Ovary (tissue), 10 donors: ENCODE measurements at places on chromosomes 13 and 19. TPM values are rescaled to one million over a fixed set of nuclear protein-coding genes. Genes with fewer than 3 reads are reported as not detected.

YIF1B gene
- 37.2 TPM for total RNA-seq

PRR19 gene
- total RNA-seq = 0.58 TPM

KLK8 gene
- total RNA-seq = 0.97 TPM

GGACT gene
- 7.4 TPM for total RNA-seq

ITGBL1 gene
- 0.57 TPM for total RNA-seq

GAS6 gene
- total RNA-seq = 104 TPM

PSG11 gene
- not detected for total RNA-seq

PALM gene
- total RNA-seq = 126 TPM

- no peak overlapping the region for H3K27ac ChIP-seq
- H3K36me3 ChIP-seq = no peaks in the 10 kb centered on the region
- DNase-seq = no peak
- no peaks in the 10 kb centered on the region for H3K4me1 ChIP-seq
- no peaks in the 10 kb centered on the region for H3K27me3 ChIP-seq
These were observed 4.7 kb downstream of the DDA1 start for GRCh38 chr19:17314007-17314593.

DNA sequence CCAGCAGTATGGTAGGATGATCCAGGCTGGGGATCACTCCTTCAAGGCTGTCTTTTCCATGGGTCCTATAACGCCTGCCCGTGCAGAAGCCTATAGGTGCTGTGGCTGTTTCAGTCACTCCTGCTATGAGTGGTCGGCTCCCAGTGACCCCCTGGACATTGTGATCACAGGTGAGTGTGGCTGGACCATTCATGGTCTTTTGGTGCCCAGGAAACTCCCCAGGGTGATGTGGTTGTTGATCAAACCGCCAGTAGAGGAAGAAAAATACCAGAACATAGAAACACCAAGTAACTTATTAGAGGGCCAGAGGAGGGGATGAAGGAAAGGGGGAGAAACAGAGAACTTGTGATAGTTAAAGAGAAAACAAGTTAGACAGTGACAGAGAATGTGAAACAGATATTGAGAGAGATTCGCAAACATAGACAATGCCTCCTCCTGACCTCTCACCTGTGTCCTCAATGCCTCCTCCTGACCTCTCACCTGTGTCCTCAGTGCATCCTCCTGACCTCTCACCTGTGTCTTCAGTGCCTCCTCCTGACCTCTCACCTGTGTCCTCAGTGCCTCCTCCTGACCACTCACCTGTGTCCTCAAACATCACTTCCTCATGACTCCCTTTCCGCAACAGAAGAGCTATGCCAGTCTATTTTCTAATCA lies 19.4 kb downstream of the LAIR2 start:
- no peaks in the 10 kb centered on the region for H3K4me1 ChIP-seq
- H3K4me3 ChIP-seq = no peak overlapping the region
- DNase-seq = no peak
- no peaks in the 10 kb centered on the region for H3K36me3 ChIP-seq
- H3K27ac ChIP-seq = no peak overlapping the region

GRCh38 chr13:94318418-94318817 lies 161.1 kb downstream of the DCT start:
- no peak for DNase-seq
- peaks cover 3% of the 10 kb centered on the region for H3K4me1 ChIP-seq
- H3K27me3 ChIP-seq = no peaks in the 10 kb centered on the region
- no peaks in the 10 kb centered on the region for H3K36me3 ChIP-seq
- H3K27ac ChIP-seq = no peak overlapping the region

- no peaks in the 10 kb centered on the region for H3K36me3 ChIP-seq
- DNase-seq = peak; percentile 72
- no peaks in the 10 kb centered on the region for H3K4me1 ChIP-seq
- no peaks in the 10 kb centered on the region for H3K27me3 ChIP-seq
- H3K27ac ChIP-seq = no peak overlapping the region
These were observed 130.3 kb upstream of the LSM14A start for GRCh38 chr19:34041925-34042521.

- H3K4me3 ChIP-seq = no peak overlapping the region
- no peak for DNase-seq
- no peaks in the 10 kb centered on the region for H3K4me1 ChIP-seq
- no peaks in the 10 kb centered on the region for H3K27me3 ChIP-seq
- no peaks in the 10 kb centered on the region for H3K36me3 ChIP-seq
- no peak overlapping the region for H3K27ac ChIP-seq
These were observed 176.4 kb downstream of the FLT1 start for GRCh38 chr13:28318496-28318895.

DNA sequence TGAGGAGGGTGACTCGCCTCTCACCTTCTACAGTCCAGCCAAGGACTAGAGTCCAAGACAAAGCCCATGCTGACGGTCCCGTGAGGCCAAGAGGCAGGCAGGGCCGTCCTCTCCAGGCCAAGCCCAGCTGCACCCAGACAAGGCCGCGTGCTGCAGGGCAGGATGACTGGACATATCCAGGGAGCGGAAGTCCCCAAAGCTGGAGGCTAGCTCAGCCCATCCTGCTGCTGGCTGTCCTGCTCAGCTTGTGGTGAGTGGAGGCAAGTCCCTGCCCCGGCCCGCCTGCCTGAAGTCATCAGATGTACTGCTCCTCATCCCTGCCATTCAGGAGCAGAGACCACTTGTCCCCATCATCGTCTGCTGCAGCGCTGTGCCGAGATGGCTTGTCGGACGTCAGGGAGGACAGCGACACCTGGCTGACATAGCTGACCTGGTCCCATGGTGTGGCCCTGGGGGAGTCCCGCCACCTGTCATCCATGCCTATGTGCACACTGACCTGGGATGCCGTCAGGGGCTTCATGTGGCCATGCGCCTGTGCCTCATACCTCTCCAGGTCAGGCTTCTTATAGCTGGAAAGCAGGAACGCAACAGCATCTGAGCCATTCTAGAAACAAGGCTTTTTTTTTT lies 72.8 kb downstream of the CCDC70 start:
- no peaks in the 10 kb centered on the region for H3K27me3 ChIP-seq
- no peak for DNase-seq
- H3K36me3 ChIP-seq = no peaks in the 10 kb centered on the region
- H3K27ac ChIP-seq = no peak overlapping the region
- H3K4me1 ChIP-seq = no peaks in the 10 kb centered on the region

DNA sequence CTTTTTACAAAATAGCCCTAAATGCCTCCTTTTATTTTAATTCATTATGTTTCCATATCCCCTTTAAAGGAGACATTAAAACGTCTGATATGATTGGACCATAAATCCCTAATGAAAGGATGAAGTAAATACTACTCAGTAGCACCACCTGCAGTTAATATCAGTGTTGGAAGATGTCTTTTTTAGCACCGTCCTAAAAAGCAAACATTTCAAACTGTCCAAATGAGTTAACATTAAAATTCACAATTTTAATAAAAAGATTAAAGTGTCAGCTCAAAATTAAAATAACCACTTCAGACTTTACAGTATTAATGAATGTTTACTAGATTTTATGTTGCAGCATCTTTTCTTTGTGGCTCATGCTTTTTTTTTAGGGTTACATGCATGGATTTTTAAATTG lies 12.3 kb downstream of the ZNF507 start:
- H3K36me3 ChIP-seq = no peaks in the 10 kb centered on the region
- no peaks in the 10 kb centered on the region for H3K4me1 ChIP-seq
- H3K4me3 ChIP-seq = no peak overlapping the region
- DNase-seq = no peak

DNA sequence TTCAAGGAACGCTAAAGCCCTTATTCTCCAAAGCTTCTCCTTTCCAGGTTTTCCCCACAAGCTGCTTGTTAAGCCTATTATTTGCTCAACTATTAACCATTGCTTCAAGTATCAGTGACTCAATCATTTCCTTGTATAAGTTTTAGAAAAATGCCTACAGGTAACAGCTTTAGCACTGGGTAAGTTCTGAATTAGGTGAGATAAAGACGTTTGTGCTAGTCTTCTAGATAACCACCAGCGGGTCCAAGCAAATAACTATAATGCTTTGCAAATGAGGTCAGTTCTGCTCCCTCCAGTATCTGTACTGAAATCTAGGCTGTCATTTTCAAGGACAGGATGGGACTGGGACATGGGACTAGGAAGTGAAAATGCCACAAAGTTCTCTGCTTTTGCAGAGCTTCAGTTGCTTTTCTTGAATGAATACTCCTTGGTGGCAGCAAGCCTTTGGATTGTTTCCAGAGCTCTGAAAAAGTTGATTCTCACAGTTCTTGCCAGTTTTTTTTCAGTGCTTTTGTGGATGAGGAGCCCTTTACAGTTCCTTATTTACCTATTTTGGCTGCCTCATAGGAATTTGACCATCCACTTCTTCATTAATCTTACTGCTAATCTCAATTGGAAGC lies 1487.7 kb downstream of the EFNB2 start:
- no peak for DNase-seq
- no peaks in the 10 kb centered on the region for H3K27me3 ChIP-seq
- H3K36me3 ChIP-seq = no peaks in the 10 kb centered on the region
- H3K27ac ChIP-seq = no peak overlapping the region
- H3K4me1 ChIP-seq = no peaks in the 10 kb centered on the region

DNA sequence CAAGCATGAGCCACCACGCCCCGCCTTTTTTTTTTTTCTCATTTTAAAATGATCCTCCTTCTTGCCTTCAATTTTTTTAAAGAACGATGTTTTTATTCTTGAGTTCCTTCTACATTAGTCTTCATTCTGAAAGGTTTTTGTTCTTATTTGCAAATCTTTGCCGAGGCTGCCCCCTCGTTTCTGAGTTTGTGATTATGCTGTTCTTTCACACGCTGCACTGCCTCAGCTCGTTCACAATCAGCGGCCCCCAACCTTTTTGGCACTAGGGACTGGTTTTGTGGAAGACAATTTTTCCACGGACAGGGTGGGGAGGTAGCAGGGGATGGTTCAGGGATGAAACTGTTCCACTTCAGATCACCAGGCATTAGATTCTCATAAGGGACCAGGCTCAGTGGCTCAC lies 26.6 kb downstream of the ZNF787 start:
- no peak for DNase-seq
- H3K4me1 ChIP-seq = no peaks in the 10 kb centered on the region
- H3K27me3 ChIP-seq = no peaks in the 10 kb centered on the region
- no peak overlapping the region for H3K27ac ChIP-seq
- no peaks in the 10 kb centered on the region for H3K36me3 ChIP-seq
- no peak overlapping the region for H3K4me3 ChIP-seq

- H3K4me3 ChIP-seq = no peak overlapping the region
- no peak for DNase-seq
- no peak overlapping the region for H3K27ac ChIP-seq
- H3K27me3 ChIP-seq = no peaks in the 10 kb centered on the region
- H3K4me1 ChIP-seq = no peaks in the 10 kb centered on the region
These were observed 467.8 kb upstream of the ARGLU1 start for GRCh38 chr13:107035778-107036177.

DNA sequence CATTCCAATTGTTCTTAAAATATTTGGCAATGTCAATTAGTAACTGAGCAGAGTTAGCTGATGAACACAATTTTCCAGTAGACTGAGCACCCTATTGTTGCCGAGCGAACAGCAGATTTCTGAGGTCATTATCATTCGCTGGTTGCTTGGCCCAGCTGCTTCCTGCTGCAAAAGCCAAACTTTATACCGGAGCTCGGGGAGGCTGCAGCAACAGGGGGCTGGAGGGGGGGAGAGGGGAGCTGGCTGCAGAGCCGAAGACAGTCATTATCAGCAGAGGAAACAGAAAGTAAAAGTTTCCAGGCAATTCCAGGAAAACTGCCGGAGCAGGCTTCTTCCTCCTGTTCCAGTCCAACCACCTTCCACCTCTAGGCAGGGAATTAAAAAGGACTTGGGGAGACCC lies 77.9 kb downstream of the ZNF536 start:
- H3K4me1 ChIP-seq = no peaks in the 10 kb centered on the region
- no peaks in the 10 kb centered on the region for H3K27me3 ChIP-seq
- peak overlapping the region; percentile 22 for H3K27ac ChIP-seq
- no peaks in the 10 kb centered on the region for H3K36me3 ChIP-seq

DNA sequence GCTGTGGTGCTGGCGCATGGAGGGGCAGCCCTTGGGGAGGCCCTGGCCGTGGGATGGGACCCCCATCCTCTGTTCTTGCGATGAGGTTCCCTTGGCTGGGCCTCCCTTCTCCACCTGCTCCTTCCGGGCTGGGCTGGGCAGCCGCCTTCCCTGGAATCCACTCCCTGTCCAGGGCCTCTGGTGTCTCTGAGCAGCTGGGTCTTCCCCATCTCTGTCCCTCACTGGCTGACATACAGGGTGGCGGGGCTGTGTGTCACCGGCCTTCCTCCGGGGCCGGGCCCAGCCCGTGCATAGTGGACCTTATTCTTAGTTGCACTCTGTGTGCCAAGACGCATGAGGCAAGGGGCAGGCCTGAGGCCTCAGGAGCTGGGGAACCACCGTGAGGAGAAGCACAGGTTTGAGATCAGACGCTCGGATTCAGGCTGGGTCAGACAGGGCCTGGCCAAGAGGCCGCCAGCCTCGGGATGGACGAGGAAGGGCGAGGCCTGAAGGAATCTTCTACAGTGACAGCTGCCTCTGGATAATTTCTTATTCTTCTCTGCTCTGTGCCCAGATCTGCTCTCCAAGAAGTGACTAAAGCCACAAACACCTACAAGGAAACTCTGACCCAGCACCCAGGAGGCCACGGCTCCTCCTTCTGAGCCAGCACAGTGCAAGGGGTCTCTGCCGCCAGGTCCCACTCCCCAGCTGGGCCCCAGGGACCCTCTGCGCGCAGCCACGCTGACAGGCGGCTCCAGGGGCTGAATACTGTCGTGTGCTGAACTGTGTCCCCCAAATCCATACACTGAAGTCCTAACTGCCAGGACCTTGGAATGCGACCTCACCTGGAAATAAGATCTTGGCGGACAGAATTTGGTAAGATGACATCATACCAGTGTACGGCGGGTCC lies 11.0 kb downstream of the SGTA start:
- H3K4me3 ChIP-seq = no peak overlapping the region
- no peak overlapping the region for H3K27ac ChIP-seq
- H3K4me1 ChIP-seq = peaks cover 12% of the 10 kb centered on the region
- H3K27me3 ChIP-seq = no peaks in the 10 kb centered on the region
- H3K36me3 ChIP-seq = no peaks in the 10 kb centered on the region
- no peak for DNase-seq

GRCh38 chr13:39682310-39682709 lies 26.8 kb downstream of the COG6 start:
- no peaks in the 10 kb centered on the region for H3K27me3 ChIP-seq
- H3K4me1 ChIP-seq = no peaks in the 10 kb centered on the region
- DNase-seq = no peak
- H3K36me3 ChIP-seq = no peaks in the 10 kb centered on the region
- no peak overlapping the region for H3K27ac ChIP-seq

DNA sequence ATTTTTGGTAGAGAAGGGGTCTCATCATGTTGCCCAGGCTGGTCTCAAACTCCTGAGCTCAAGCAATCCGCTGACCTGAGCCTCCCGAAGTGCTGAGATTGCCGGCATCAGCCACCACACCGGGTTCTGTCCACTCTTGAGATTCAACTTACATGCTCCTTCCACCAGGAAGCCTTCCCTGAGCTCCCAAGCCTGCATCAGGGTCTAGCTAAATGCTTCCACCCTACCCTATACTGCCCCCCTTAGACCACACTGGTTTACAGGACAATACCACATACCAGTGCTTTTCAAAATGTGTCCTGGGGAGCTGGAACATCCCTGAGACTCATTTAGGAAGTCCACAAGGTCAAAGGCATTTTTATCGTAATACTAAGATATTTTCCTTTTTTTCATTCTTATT lies 15.1 kb upstream of the CACNG8 start:
- H3K36me3 ChIP-seq = no peaks in the 10 kb centered on the region
- no peaks in the 10 kb centered on the region for H3K4me1 ChIP-seq
- H3K27ac ChIP-seq = no peak overlapping the region
- H3K27me3 ChIP-seq = no peaks in the 10 kb centered on the region
- no peak for DNase-seq

- no peaks in the 10 kb centered on the region for H3K27me3 ChIP-seq
- peaks cover 7% of the 10 kb centered on the region for H3K4me1 ChIP-seq
- H3K36me3 ChIP-seq = no peaks in the 10 kb centered on the region
- H3K4me3 ChIP-seq = no peak overlapping the region
- peak overlapping the region; percentile 30 for H3K27ac ChIP-seq
- no peak for DNase-seq
These were observed 318.2 kb downstream of the MYO16 start for GRCh38 chr13:108947551-108948030.
